Natural killer cell treated with Interleukin-12 subunit alpha and Interleukin-12 subunit beta and Interleukin-15 and Interleukin-18, amount 100 ng/mL, for 72 hours (primary cell): ENCODE measurements at places on chromosomes 12 and 14. TPM values are rescaled to one million over a fixed set of nuclear protein-coding genes. Genes with fewer than 3 reads are reported as not detected.

The CABP1 gene
- 0.24 TPM for total RNA-seq

The TAS2R31 gene
- total RNA-seq = 11.4 TPM

The VSIG10 gene
- total RNA-seq = 7.3 TPM

The ATL1 gene
- total RNA-seq = 0.62 TPM

The HOXC13 gene
- not detected for total RNA-seq

The PPTC7 gene
- 35.2 TPM for total RNA-seq

The TRIM9 gene
- 0.11 TPM for total RNA-seq

The RBP5 gene
- not detected for total RNA-seq

DNA sequence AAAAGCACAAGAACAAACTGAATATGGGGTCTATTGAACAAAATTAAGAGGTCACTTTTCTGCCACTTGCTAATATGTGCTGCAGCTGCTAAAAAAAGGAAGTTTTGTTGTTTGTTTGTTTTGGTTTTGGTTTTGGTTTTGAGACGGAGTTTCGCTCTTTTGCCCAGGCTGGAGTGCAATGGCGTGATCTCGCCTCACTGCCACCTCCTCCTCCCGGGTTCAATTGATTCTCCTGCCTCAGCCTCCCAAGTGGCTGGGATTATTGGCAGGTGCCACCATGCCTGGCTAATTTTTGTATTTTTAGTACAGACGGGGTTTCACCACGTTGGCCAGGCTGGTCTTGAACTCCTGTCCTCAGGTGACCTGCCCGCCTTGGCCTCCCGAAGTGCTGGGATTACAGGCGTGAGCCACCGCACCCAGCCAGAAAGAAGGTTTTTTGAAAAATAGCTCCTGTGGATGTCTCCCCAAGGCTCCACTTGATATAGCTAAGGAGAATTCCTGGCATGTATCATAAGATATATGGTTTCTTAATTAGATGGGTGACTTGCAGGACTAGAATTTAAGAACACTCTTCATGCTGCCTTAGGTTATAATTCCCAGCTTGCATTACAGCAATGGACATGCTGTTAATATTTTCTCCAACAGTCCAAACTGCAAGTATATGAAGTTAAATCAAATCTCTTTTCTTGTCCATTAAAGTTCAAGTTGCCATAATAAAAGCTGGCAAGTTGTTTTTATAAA, 237.6 kb upstream of the AMIGO2 start:
- DNase-seq = no peak

DNA sequence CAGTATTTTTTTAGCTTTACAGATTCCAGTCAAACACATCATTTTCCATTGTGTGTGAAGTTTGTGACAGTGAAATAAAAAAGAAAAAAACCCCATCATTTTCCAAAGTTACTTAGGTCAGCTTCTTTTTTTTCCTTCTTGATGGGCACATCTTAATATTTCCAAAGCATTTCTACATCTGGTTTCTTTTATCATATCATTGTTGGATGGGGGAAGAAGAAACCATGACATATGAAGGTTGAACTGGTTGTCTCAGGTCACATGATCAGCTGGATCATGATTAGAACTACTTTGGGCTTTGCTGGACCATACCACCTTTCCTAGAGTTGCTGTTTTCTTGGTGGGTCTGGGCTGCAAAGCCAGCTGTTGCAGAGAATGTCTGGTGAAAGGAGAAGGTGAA, 59.8 kb downstream of the FOS start:
- DNase-seq = no peak

GRCh38 chr14:83777516-83777915, 1752.4 kb upstream of the FLRT2 start:
- DNase-seq = no peak

- no peak for DNase-seq
Measured at GRCh38 chr12:122297494-122297893, 31.2 kb upstream of the VPS33A start.

DNA sequence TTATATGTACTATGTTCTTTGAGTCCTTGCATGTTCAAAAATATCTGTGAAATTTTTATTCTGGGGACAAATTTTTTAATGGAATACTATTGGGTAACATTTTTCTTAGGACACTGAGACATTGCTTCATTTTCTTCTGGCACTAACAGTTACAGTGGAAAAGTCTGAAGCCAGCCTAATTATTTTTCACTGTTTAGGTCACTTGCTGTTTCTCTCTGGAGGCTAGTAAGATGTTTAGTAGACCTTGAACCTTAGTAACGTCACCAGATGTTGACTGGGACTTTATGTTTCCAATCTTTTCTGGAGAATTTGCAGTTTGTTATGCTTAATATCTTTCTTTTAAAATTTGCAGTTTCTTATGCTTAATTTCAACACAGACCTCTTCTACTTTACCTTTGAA, 12.3 kb upstream of the EPYC start:
- DNase-seq = no peak

- DNase-seq = no peak
Measured at GRCh38 chr12:104546575-104546974, 89.8 kb downstream of the CHST11 start.

- no peak for DNase-seq
Measured at GRCh38 chr12:56749359-56749758, 2.8 kb downstream of the PRIM1 start.

GRCh38 chr12:53935383-53936341, 3.0 kb upstream of the HOXC13 start:
- DNase-seq = no peak

GRCh38 chr12:26029736-26030022, 71.2 kb downstream of the RASSF8 start:
- no peak for DNase-seq

DNA sequence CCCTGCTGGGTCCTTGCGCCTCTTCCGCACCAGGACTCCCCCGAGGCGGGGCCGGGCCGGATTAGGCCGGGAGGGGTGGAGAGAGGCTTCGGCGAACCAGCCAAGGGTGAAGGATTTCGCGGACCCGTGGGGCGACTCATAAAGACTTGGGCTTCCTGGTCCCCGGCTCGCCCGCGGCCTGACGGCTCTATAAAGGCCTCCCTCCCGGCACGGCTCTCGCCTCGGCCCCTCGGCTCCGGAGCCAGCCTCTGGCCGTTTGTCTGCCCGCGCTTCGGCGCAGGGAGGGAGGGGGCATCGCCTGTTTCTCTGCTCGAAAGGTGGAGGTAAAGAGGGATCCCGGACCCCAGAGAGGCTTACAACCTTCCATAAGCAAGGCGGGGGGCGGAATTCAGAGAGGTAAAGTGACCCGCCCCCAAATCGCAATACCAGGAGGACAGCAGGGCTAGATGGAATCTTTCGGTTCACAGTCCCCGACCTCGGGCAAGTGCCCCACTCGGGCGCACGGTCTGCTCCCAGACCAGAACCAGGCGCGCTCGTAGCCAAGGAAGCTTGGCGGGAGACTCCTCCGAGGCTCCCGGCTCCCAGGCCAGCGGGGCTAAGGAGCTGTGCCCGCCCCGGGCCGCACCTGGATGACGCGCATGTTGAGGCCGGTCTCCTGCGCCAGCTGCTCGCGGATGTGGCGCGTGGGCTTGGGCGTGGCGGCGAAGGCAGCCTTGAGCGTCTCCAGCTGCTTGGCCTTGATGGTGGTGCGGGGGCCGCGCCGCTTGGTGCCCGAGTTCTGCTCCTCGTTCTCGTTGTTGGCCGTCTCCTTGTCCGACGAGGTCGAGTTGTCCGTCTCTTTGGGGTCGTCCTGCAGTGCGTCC, 3.9 kb downstream of the LHX5 start:
- DNase-seq = no peak

DNA sequence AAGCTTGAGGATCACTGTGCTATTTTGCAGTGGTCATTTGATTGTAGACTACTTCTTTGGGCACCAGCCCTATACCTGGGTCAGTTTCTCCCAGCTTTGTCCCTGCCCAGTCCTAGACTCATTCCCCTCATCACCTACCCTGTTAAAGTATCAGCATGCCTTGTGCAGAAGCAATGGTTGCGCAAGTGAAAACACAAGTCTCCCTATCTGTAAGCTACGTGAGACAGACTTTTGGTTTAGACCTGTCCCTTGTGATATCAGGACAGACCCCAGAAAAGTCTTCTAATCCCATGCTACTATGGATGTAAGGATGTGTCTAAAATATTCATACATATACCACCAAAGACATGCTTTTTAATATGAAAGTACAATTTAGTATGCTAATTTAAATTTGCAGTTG, 88.8 kb upstream of the ATP2B1 start:
- DNase-seq = no peak

- no peak for DNase-seq
Measured at GRCh38 chr12:56759263-56759908, 3.7 kb upstream of the HSD17B6 start.

- DNase-seq = no peak
Measured at GRCh38 chr12:19553175-19553574, 113.9 kb downstream of the AEBP2 start.

GRCh38 chr12:120136093-120136770, 19.7 kb upstream of the RAB35 start:
- DNase-seq = no peak
